ENCODE measurements at places on chromosomes 7 and 10.

GRCh38 chr7:151658778-151659177 is 139.1 kb upstream of the RHEB start:
- DNase-seq: peak; percentile 40

DNA sequence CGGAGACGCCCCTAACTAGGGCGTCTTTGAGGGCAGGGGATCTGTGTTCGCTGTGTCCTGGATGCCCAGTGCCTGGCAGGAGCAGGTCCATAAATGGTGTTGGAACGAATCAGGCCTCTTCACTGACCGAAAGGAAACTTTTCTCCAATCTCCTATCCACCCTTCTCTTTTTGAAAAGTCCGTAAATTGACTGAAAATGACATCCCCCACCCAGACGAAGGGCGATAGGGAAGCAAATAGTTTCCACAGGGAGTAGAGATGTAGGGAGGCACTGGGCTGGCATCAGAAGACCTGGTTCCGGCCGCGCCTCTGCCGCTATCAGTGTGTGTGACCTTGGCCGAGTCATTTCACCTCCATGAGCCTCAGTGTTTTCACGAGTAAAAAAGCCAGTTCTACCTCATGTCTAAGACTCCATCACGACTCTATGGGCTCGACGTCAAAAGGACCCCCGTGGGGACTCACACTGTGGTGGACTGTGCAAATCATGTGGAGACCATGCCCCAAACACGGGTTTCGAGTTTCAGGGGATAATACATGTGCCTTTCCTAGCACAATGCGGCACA is 497 bp upstream of the RAB11FIP2 start:
- no peak for DNase-seq

- no peak for DNase-seq
Observed at GRCh38 chr10:102033787-102034186, 22.2 kb downstream of the ARMH3 start.

- no peak for DNase-seq
Observed at GRCh38 chr7:103857435-103857834, 132.0 kb downstream of the RELN start.

- DNase-seq: no peak
Observed at GRCh38 chr10:129678186-129678585, 211.1 kb downstream of the MGMT start.

GRCh38 chr10:103692952-103693811 is 162.2 kb downstream of the SH3PXD2A start:
- peak; percentile 42 for DNase-seq
